ENCODE measurements at places on chromosomes 3 and 15.
A peak's percentile ranks its signal among the peaks of the same experiment; 100 is the strongest.

DNA sequence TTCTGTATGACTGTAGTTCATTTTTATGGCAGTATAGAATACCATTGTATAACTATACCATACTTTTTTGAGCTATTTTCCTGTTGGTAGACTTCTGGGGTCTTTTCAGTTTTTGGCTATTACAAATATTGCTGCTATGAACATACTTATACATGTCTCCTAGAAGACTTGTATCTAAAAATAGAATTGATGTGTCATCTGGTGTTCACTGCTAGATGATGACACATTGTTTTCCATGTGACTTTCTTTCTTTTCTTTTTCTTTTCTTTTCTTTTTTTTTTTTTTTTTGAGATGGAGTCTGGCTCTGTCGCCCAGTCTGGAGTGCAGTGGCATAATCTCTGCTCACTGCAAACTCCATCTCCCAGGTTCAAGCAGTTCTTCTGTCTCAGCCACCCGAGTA, 69.8 kb downstream of the SH3GL3 start:
- no peak for DNase-seq

DNA sequence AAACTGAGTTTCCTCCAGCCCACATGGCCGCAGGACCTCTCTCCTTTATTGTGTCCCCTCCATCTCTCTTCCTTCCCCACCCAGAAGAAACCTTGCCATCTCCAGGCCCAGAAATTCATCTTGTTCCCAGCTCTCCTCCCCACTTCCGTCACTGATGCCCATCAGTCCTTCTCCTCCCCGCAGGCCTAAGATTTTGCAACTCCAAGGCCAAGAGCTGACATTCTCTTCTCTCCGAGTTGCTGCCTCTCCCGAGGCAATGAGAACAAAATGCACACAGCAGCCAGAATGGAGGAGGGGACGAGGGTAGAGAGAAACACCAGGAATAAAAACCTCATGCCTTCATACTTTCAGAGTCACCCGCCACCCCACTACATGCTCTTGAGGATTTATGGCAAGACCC, 526.5 kb upstream of the PROK2 start:
- DNase-seq = no peak

GRCh38 chr3:55000546-55000945, 72.7 kb upstream of the LRTM1 start:
- no peak for DNase-seq

DNA sequence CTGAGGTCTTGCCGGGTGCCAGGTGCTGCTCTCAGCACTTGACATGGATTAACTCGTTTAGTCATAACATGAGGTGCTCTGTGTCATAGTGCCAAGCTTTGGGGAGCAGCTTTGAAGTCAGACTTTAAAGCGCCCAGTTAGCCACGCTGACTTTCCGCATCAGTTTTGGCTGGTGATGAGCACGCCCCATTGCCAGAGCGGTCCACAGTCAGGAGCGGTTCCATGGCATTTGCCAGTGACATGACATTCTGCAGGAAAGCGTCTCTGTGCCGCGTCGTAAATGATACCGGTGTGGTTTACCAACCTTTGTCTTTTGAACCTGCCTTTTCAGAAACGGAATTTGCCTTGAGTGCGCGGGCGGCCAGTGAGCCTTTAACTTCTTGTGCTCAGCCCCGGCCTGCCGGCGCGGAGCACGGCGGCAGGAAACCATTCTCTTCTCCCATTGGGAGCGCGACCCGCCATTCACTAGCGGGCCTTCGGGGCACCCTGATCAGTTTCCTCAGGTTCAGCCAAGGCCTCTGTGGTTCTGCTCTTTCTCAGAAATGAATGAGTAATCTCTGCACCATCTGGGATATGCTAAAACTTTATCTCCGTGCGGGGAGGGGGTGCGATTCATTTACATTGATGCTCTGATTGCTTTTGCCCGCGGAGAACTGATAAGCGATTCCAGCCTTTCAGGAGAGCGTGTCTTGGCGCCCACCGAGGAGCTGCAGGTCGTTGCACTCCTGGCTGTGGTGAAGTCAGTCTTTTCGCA, 1.7 kb upstream of the SLC2A2 start:
- DNase-seq = no peak

GRCh38 chr3:184145111-184145524, 10.0 kb downstream of the EIF2B5 start:
- DNase-seq = peak; percentile 65

GRCh38 chr3:104437131-104437750, 929.5 kb upstream of the ALCAM start:
- no peak for DNase-seq

- DNase-seq = no peak
These were observed 9.3 kb downstream of the HHLA2 start for GRCh38 chr3:108305484-108306172.

- DNase-seq = no peak
These were observed 15.7 kb upstream of the TFRC start for GRCh38 chr3:196097373-196098154.

DNA sequence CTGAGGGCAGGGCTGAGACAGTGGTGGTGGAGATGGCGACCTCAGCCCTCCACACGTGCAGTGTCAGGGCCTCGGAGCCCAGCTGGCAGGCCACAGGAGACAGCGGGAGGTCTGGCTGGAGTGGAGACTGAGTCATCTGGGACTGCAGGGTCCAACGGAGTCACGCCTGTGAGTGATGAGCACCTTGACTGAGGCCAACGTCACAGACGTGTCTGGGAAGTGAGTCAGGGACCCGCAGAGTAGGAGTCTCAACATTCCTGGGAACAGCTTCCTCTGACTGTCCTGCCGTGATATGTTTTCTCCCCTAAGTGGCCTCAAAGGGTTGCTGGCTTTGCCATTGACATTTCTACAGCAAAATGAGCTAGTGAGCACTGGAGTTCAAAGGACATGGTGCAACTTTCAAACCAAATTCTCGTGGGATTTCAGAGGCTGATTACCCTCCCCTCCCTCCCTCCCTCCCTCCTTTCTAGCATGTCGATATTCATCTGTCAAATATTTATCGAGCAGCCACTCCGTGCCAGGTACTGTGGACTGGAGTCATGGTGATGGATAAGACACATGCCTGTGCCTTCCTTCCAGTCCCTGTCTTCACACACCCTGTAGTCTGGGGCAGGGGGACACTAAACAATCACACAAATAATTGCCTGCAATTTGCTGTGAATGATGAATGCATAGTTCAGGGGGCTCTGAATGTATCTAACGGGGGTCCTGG, 53.3 kb upstream of the AMOTL2 start:
- no peak for DNase-seq

GRCh38 chr15:99361545-99362185, 110.4 kb downstream of the LRRC28 start:
- peak; percentile 10 for DNase-seq

DNA sequence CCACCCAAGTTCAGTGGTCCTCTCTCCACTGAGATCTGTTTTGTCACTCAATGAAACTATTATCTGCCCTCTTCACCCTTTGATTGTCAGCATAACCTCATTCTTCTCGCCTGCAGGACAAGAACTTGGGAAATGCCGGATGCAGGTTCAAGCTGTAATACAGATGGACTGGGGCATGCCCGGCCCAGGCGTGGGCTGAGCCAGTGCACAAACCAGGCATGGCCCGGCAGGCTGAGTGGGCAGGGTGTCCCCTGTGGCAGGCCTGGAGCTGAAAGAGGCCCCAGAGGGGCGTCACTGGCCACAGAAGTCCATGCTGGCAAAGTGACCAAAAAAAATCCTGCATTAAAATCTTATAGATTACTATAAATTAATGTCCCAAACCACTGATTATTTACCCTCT, 638.9 kb upstream of the EPHA6 start:
- no peak for DNase-seq

- DNase-seq = no peak
These were observed 10.2 kb upstream of the FAM131A start for GRCh38 chr3:184327171-184327570.

- DNase-seq = no peak
These were observed 192.7 kb upstream of the FEZF2 start for GRCh38 chr3:62566022-62566557.

DNA sequence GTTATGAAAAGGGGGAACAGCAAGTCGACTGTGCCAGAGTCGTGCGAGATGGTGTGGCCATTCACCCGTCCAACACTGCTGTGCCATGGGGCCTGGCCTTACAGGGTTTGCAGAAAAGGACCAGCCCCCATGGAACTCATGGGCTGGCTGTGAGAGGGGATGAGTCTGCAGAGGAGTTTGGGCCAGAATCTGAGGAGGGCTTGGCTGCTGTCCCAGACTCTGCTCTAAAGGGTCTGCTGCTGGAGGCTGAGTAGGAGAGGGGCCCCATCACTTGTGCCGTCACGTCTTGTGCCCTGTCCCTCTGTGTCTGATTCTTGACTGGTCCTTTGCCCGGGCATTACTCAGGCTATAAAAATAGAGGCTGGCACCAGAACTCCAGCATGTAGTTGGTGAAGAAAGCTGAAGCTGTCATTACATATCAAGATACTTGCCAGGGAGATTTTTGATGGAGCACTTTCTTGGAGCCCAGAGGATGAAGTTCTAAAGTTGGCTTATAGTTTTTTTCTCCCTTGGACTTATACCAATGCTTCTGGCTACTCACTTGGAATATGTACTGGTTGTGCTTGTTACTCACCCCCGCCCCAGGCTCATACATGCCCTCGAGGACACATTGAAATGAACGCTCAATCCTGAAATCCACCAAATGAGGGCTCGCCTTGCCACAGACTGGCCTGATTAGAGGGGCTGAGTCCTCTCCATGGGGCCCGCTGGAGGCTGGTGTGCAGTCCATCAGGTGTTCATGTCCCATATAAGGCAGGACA, 10.2 kb downstream of the PXYLP1 start:
- no peak for DNase-seq

- DNase-seq = no peak
These were observed 7.8 kb upstream of the PTX3 start for GRCh38 chr3:157428853-157429252.

DNA sequence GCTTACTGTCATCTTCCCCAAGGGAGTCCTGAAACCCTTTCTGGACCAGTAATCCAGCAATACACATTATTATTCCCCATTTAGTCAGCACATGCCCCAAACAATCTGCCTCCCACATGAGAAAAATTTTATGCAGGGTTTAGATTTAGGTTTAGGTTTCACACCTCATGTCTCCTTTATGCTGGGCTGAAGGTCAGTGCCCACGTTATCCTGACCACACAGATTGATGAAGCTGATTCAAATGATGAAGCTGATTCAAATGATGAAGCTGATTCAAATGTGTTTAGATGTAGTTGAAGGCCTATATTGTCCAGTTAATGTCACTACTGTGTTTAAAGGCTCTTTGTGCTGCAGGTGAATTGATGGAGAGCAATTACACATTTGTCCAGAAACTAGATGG, 18.1 kb upstream of the ZBED2 start:
- no peak for DNase-seq

DNA sequence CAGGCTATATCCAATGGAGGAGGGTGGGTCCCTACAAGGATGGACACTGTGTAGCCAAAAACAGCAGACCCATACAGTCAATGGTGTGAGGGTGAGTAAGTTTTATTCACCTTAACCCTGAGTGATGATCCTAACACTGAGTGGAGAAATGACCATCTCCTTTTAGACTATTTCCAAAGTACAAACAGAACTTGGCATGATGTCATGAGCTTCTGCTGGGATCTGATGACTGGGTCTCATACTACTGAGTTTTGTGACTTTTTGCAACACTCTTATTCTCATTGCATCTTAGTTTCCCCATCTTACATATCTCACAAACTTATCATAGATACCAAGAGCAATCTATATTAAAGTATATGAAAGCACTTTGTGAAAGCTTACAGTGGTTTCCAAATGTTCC, 330.3 kb upstream of the CFAP20DC start:
- no peak for DNase-seq

DNA sequence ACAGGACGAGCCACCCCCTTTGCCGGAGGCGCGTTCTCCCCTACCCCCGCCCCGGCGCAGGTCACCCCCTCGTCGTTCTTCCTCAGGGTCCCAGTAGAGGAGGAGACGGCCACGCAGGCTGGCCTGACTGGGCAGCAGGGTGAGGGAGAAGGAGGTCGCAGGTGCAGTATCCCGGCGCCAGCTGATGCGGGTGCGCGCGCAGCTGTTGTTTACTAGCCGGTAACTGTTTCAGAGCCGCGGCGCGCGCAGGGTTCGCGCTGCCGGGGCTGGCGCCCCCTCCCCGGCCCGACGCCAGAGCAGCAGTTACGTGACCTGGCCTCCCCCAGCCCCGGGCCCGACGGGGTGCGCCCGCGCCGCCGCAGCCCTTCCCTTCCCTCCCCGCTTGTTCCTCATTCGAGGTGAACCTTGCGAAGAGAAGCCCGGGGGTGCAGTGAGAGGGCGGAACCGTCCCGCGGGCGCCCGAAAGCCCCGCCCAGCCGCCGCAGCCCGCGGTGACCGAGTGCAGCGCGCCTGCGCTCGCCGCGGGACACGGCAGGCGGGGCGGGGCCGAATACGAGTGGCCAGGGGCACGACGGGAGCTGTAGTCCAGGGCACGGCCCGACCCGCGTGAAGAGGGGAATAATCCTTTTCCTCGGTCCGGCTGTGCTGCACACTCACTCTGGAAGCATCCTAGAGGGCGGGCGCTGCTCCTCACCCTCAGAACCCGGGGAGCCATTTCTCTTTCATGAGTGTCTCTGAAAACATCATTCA, at the start of gene SLC12A6:
Gene SLC12A6 (minus strand): TSS at position 225 of the 750 bp plus-strand sequence. CDS start 1,101 bp downstream, outside the sequence.
- peak; percentile 81 for DNase-seq

- DNase-seq = no peak
These were observed 2.6 kb downstream of the EHHADH start for GRCh38 chr3:185251272-185251671.

GRCh38 chr3:47323431-47324277, 40.9 kb downstream of the KLHL18 start:
- no peak for DNase-seq

- no peak for DNase-seq
These were observed 56.1 kb downstream of the CACNA2D2 start for GRCh38 chr3:50447290-50447840.

Data from COR-L47 (cell line).